CD4-positive, alpha-beta memory T cell (primary cell): ENCODE measurements at places on chromosomes 1 and 21. TPM values are rescaled to one million over a fixed set of nuclear protein-coding genes. Genes with fewer than 3 reads are reported as not detected.

- DNase-seq: no peak
These were observed 8.0 kb upstream of the MEX3A start for GRCh38 chr1:156090138-156090839.

The RYR2 gene
- not detected for total RNA-seq

The CFHR3 gene
- not detected for total RNA-seq

The OR2M4 gene
- not detected for total RNA-seq

GRCh38 chr1:167409183-167409582 is 109.1 kb downstream of the CD247 start:
- DNase-seq: no peak

GRCh38 chr1:94992863-94993563 is 66.1 kb upstream of the CNN3 start:
- no peak for DNase-seq

DNA sequence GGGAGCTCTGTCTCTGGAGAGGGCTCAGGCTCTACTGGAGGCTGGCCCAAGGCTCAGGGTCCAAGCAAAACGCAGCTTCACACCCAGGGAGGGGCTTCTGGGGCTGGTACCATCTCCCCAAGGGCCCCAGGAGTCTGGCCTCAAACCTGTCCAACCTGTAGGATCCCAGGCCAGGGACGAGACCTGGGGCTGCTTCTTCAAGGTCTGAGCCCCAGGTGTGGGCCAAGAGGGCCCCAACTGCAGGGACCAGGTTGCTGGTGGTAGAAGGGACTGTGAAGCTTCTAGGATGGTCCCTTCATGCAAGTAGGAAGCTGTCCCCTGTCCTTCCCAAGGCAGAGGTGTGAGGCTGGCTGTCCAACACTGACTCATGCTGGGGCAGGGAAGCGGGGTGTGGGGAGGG is 7.8 kb upstream of the MMEL1 start:
- DNase-seq: no peak

- peak; percentile 4 for DNase-seq
These were observed 266.3 kb downstream of the RHOU start for GRCh38 chr1:229001467-229002011.

DNA sequence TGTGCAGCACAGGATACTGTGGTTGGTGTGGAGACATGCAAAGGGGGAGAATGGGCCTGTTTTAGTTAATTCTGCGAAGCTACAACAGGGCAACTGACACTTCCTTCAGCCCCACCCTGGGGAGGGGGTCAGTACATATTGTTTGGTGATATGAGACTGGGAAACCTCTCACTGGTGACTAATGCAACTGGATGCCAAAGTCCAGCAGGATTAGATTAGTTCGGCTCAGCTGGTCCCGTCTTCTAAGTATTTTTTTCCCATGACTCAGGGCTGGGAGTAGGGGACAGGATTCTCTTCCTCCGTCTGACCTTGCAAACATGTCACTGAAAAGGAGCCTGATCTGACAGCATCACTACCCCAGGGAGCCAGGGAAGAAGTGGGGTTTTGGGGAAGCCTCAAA is 43.0 kb downstream of the PLXNA2 start:
- DNase-seq: no peak

- no peak for DNase-seq
These were observed 307.2 kb upstream of the LYPLAL1 start for GRCh38 chr1:218866507-218866906.

DNA sequence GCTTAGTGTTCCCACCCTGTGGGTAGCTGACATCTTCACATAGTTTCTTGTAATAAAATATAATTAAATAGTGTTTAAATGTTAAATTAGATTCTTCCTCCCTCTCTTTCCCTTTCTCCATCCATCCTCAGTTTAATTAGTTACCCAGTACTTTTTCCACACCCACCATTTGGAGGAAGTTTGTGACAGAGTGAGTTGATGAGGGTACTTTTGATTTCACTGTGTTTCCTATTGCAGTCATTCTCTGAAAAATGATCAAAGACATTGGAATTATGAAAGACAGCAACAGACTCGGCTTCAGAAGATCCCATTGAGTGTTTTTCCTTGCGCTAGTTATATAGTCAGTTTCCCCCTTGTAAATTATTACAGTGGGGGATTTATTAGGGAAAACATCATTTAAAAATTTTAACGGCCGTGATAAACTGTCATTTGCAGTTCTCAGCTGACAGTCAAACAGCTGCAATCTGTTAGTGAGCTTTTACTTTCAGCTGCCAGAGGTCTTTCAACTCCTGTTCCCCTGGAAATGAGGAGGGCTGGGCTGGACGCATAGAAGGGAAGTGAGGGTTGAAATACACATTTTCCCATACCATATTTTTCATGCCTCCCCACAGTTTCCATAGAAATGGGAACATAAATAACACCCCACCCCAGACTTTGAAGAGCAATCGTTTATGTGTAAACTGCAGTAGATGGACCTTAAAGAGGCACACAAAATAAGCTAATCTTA is 61.3 kb upstream of the CACYBP start:
- DNase-seq: no peak

DNA sequence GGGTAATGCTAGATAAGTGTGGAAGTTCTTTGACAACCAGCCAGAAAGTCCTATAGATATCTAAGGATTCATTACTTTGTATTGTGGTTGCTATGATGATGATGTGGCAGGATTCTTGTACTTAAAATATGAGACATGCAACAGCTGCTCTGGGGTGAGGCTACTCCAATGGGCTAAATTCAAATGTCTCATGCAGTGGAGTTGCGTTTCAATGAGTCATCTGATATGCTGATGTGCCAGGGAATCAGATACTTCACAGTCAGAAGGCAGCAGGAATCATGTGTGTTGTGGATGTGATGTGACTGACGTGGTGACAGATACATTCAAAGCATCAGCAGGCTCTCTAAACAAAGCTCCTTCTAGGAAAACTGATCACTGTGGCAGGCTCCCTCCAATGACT is 66.5 kb downstream of the TSEN15 start:
- DNase-seq: no peak

DNA sequence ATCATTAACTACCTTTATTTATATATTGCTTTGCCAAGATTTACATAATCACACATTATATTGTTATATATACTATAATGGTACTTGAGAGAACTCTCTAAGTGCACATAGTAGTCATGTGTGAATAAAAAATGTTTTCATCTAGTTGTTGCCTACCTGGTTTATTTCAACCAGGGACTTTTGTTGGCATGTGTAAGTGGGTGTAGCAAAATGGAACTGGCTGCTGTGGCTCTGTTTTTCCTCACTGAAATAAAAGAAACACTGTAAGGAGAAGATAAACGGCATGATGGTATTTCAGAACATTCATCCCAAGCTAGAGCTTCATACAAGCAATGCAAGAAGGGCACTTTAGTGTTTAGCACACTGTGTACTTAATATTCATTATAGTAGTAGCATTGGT is 14.9 kb downstream of the RBBP4 start:
- no peak for DNase-seq

DNA sequence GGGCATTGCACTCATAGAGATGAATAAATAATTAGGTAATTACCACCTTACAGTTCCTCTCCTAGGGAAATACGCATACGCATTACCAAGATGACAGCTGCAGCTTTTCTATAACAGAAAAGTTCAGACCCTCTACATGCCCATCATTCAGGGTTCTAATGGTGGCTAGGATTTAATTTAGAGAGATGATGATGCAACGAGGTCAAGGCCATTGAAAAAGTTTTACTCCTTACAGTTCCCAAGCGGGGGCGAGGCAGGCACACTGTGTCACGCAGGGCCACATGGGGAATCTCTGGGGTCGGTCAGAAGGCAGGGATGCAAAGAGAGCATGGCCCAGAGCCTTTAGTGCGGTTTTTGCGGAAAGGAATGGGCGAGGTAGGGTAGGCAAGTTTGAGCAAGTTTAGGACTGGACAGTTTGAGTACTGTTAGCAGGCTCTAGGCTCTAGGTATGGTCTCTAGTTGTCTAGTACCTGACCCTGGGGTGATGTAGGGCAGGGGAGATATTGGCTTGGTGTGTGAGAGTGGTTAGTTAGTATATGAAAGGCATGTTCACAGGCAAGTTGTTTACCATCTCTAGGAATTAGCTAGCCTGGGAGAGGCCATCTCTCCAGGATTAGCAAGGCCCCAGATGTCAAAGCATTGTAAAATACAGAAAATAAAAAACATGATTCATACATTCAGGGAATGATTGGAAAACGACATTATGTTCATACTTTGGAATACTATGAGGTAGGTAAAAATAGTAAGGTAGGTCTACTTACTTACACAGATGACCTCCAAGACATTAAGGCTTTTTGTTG is 29.6 kb upstream of the ID3 start:
- DNase-seq: no peak

The LCE4A gene
- not detected for total RNA-seq

The PHF13 gene
- 14.7 TPM for total RNA-seq

- DNase-seq: no peak
These were observed 112.6 kb downstream of the GRIK1 start for GRCh38 chr21:29827236-29827635.

The MIXL1 gene
- not detected for total RNA-seq

The GJB5 gene
- total RNA-seq: not detected

DNA sequence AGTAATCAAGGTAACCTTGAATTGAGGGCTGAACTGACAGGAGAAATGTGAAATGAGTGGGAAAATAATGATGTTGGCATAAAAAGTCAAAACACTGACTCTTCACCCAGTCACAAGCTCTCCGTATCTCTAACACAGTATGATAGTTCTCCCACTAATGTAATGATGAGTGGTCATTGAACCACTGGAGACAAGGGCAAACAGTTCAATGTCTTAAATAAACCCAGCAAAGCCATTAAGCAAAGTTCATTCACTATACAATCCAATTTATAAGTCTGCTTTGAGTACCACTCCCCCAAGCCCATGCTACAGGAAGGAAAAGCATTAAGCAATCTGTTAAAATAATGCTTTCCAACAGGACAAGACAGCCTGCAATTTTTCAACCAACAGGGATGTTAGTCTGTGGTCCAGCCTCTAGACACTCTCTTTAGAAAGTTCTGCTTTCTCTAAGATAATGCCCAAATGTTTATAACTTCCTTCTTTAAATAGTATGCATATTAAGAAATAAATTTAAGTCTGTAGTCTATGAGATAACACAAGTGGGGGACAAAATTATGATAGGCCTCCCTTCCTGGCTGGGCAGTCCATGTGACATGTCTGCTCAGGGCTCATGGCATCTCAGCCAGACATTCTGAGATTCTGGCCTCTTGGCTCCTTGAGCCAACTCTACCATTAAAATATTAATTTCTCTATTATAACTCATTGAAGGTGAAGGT is 25.5 kb upstream of the DDAH1 start:
- no peak for DNase-seq

The AMY1C gene
- not detected for total RNA-seq

DNA sequence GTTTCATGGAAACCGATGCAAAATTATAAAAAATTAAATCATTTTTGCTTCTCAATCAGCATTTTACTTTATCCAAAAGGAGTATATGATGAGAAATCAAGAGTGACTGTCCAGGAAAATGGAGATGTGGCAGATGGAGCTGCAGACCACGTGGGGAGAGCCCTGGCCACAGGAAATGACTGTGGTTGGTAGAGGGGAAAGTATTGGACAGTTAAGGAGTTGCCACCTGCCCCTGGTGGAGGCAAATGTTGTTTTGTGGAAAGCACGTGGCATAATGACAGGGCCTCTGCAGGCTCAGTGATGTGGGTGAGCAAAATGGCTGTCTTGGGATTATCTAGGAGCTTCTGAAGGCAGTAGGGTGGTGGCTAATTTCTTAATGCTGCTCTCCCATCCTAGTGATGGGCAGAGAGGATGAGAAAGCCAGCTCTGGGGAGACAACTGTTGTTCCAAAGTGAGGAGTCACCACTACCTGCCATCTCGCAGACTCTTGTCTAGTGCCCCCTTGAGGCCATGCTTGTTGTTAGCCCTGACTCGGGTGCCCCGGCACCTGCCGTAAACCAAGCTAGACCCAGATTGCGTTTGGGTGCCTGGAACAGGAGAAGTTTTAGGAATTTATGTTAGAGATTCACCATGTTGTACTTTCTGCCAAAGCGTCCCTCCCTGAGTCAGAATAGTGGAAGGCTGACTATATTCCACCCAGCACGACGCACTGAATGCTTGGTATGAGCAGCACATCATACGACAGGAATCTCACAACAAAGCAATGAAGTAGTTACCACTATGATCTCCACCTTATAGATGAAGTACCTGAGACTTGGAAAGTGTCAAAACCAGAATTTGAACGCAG is 144.0 kb downstream of the ROR1 start:
- DNase-seq: no peak

The AQP10 gene
- not detected for total RNA-seq

The IL20 gene
- not detected for total RNA-seq

GRCh38 chr1:243269461-243269801 is 13.6 kb downstream of the SDCCAG8 start:
- DNase-seq: no peak

DNA sequence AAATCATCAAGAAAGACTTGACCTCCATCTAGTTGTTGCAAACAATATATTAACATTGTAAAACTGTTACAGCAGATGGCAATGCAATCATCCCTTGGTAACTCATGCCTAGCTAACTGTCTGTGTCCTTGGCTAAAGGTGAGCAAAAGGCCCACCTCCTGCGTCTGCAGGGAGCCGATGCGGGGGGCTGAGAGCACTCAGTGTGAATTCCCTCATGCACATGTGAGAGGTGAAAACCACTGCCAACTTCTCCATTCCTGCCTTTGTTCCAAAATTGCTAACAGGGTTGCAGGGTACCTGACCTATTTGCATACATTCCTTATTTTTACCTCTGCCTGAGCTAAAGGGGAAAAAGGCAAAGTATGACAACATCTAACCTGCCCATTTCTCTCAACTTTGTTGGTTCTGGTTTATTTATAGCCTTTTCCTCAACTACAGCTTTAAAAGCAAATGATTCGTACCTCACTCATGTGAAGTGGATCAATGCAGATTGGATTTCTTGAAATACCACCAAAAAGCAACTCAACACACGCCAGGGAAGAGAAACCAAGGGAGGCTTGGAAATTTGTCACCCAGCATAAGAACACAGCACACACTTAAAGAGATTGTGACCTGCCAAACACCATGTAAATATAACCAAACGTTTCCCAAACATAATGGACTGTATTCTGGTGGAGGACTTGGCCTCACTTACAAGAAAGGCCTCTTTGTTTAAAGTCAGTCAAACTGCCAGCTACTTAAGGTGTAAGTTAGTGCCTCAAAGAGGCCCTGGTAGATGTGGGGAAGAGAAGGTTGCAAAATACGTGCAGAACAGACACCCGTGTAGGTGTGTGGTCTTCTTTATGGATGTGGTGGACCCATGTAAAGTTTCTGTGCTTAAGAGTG is 651.0 kb downstream of the SMYD3 start:
- DNase-seq: no peak

GRCh38 chr21:32572574-32573420 is 12.5 kb downstream of the TCP10L start:
- no peak for DNase-seq

- no peak for DNase-seq
These were observed 96.0 kb downstream of the ST6GALNAC3 start for GRCh38 chr1:76170513-76170912.
